ENCODE measurements at places on chromosomes 1 and 21.
A peak's percentile ranks its signal among the peaks of the same experiment; 100 is the strongest.

DNA sequence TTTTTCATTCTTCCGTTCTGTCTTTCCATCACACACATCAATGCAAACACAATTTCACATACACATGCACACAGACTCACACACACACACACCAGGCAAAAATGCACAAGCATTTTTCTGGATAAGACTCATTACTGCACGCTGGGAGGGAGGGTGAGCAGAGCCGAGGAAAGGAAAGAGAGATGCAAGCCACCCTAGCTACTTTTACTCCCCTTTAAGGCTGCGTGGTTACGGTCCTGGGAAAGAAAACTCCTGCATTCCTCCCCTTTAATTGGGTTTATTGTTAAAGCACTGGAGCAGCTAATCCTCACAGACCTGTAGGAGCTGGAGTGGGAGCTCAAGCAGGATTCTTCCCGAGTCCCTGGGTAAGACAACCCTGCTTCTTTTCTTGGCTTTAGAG, at the start of gene CAMK1G:
Gene CAMK1G, plus strand, starts transcription at position 307 of the 400 bp plus-strand sequence. CDS start 11,270 bp downstream, outside the sequence.
- peak; percentile 47 for DNase-seq

DNA sequence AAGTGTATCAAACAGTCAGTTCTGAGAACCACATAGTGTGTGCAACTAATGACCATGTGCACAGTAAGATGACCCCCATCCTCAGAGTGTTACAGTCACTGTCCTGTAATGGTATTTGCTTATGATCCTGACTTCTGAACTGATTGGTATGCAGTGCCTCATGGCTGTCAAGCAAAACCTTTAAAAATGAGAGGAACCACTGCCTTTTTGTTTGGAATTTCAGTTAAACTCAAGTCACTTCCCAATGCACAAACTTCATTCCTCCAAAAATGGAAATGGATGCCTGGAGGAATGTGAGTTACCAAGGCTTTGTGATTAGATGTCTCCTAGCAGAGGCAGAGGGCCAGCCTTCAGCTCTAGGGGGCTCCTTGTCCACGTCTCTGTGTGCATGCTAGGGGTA, 10.5 kb downstream of the C1orf198 start:
- no peak for DNase-seq

DNA sequence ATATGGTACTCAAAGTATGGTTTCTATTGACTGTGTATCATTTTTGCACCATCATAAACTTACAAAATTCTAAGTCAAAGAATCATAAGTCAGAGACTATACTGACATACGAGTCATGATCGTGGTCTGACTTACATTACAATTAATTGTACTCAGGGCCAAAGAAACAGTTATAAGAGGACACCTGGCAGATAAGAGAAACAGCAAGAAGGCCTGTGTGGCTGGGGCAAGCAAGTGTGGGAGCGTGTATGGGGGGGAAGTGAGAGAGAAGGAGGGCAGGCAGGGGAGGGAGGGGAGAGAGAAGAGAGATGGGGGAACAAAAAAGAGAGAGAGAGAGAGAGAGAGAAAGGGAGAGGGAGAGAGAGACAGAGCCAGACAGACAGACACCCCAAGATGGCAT, 70.9 kb downstream of the RERE start:
- no peak for DNase-seq

- DNase-seq, result no peak
These were observed 31.7 kb downstream of the TP73 start for GRCh38 chr1:3683992-3684391.

GRCh38 chr1:21811875-21812305, at the start of gene LDLRAD2:
Gene LDLRAD2, plus strand, starts transcription at chr1:21812265. Its CDS starts 187 bp downstream, at chr1:21812452.
- no peak for DNase-seq

DNA sequence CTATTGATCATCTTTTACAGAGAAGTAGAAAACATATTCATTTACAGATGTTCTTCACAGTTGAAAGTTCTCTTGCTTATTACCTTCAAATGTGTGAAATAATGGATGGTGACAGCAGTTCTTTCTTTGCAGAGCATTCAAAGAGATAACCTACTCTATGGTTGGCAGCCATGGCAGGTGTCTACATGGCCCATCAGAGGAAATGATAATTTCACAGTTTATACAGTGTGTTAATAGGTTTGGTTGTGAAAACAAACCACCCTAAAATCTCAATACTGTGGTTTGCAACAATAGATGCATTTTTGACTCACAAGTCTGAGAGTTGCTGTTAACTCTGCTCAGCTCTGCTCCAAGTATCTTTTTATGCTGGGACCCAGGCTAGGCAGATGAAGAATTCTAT, 241.2 kb upstream of the SAMSN1 start:
- DNase-seq, result no peak

DNA sequence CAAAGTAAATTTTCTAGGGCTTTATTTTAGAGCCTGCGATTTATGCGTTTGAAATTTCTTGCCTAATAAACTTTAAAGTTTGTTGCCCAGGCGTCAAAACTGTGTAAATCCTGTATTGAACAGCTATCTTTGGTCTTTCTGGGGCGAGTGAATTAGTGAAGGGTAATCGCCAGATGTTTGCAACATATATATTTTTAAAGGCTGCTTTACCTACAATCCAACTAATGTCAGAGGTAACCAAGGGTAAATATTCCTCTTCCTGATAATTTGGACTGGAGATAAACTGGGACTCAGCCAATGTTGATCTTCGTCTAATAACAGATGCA, 885 bp upstream of the PROX1 start:
- no peak for DNase-seq

- DNase-seq, result no peak
These were observed 26.1 kb downstream of the PAFAH2 start for GRCh38 chr1:25971811-25972180.

DNA sequence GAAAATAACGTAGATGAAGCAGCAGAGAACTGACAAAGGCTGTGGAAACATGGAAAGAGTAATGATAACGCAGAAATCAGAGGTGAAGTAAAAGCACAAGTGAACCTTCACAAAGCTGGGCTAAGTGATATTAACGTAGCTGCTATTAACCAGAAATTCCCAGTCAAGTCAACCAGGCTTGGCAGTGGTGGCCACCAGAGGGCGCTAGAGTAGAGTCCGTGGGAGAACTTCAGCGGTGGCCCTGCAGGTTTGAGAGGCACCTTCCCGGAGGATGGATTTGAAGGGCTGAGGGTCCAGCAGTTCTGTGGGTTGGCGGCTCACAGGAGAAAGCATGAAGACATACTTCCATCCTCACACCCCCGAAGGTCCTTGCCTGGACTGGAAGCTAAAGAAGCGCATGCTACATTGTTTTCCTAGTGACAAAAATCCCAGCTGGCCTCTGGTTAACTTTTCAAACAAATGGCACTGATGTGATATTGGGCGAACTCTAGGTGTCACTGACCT, 81.7 kb upstream of the ZNF648 start:
- peak; percentile 50 for DNase-seq

DNA sequence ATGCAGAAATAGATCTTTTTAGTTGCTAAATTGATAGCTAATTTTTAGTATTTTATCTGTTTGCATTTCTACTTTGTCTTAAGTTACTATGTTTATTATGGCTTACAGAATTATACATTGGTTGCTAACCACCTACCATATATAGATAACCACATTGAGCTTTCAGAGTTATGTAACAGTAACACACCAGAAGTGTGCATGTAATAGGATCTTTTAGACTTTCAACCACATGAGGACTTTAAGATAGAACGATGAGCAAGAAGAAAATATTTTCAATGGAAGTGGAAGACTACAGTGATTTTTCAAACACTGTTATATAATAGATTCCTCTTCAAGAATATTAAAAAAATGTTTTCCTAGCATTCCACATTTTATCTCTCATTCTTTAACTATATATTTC, 28.8 kb downstream of the TOR1AIP1 start:
- no peak for DNase-seq

DNA sequence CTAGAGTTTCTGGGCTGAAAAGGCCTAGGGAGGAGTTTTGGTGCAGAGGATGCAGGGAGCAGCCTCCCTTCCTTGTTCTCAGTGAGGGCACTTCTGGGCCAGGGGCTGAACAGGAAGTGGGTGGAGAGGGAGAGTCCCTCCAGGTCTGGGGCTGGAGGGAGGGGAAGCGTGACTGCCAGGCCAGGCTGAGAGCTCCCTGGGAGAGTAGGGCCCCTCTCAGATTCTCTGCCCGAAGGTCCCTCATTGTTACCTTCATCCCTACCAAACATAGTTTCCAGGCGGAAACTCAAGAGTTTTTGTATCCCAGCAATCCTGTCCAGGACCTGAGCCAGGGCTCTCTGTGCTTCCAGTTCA, 36.8 kb downstream of the CITED4 start:
- no peak for DNase-seq

GRCh38 chr1:33276573-33277298, 20.4 kb downstream of the ZNF362 start:
- no peak for DNase-seq

DNA sequence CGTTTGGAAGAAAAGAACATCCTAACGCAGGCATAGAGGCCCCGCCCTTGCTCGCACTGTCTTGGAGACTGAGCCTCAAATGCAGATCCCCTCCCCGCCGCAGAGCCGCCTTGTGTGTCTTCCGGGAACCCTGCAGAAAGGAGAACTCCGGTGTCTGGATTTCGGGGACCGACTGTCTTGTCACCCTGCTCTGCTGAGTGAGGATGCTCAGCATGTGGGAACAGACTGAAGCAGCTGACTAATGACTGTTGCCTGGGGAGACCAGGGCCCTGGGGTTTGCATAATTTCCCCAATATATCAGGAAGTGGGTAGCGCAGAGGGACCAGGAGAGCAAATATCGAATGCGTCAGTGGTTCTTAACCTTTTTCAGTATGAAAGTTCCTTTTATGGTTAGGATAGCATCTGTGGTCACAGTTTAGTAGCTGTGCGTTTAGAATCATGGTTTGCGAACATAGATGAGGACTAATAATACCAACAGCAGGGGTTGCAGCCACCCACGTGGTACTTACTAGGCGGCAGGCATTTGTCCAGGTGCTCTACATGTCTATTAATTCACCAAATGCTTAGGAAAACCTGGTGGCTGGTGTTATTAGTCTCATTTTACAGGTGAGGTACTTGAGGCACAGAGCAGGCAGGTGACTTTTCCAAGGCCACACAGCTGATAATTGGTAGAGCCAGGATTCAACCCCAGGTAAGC, 14.3 kb downstream of the GPR137B start:
- DNase-seq, result no peak

- DNase-seq, result peak; percentile 62
These were observed 35.7 kb upstream of the VAV3 start for GRCh38 chr1:108000620-108001111.

GRCh38 chr1:248618878-248619277, 16.0 kb downstream of the OR2T11 start:
- DNase-seq, result no peak

GRCh38 chr1:228157729-228158126, 7.9 kb upstream of the IBA57 start:
- DNase-seq, result no peak

DNA sequence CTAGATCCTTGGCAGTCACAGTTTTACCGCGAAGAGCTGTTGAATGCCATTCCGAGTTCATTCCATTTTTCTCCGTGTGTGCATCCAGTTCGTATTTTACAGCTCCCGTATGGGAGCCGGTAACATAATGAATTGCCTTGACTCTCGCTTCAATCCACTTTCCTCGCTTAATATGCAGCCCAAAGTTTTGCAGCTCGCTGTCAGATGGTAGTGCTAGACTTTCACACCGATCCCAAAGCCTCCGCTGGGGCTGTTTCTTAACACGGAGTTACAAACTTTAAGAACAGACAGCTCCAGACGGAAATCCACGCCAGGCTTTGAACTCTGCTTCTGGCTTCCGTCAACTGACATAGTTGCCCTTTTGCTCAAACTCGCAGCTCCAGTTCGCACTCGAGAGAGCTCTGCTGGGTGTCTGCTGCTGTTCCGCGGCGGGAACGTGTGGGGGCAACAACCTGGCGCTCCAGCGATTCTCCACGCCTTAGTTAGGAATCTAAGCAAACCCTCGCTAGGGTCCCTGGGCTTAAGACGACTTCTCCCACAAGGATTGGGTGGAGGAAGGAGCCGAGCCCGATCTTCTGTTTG, 3.5 kb upstream of the ARID1A start:
- DNase-seq, result peak; percentile 94

DNA sequence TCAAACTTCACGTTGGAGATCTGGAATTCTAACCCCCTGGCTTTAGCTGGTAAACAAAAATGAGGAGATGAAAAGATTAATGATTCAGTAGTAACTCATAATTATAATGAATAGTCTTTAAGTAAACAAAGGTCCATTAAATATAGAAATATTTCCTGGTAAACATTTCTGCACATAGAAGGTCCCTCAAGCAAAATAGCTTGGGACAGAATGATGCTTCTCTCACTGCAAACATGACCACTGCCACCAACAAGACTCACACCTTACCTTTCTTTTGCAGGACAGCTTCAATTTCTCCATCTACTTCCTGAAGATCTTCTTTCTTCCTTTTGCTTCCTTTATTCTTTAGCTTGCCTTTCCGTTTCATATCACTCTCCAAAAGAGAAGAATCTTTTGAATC, 25.2 kb downstream of the NVL start:
- no peak for DNase-seq

DNA sequence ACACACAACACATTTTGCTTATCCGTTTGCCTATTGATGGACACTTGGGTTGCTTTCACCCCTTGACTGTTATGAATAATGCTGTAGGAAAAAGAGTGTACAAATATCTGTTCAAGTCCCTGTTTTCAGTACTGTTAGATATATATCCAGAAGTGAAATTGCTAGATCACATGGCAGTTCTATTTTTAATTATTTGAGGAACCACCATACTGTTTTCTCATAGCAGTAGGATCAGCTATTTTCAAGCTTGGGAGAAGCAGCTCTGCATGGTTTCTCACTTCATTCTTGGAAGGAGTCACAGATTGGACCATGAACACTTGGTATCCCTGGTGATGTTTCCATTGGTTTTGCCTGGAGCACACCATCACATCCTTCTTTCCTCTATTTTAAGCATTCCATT, 114.4 kb upstream of the ZP4 start:
- no peak for DNase-seq

GRCh38 chr1:101820071-101820470, 176.7 kb downstream of the OLFM3 start:
- DNase-seq, result peak; percentile 0

DNA sequence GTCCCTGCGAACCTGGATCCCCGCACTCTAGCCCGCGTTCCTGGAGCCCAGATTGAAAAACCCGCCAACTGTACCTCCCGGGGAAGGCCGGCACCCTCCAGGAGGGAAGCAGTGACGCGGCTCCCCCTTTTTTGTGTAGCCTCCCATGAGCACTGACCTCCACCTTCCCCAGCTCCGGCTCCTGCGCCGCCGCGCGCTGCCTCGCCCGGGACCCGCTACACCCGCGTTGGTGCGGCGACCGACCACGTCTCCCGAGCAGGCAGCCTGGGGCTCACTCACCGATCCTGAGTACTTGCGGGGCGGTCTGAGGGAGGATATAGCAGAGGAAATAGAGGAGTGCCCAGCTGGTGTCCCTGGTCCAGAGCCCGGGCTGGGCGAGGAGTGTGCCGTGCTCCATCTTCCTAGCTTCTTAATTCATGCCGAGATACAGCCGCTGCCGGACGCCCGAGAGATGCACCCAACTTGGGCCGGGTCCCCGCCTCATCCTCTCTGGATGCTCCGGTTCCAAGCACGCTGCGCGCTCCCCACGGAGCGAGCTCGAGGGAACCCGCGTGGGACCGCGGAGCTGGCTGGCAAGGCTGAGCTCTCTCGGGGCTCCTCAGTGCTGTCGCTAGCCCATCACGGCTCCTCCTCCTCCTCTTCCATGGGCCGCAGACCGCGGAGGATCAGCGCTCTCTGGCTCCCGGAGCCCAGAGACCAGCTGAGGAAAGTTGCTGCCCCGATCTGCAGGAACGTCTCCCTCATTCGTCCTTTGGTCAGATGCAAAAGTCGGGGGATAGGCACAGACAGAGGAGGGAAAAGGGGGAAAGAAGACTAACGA, 482 bp downstream of the GRIK1 start:
- DNase-seq, result no peak

- no peak for DNase-seq
These were observed 108.2 kb downstream of the MRPS6 start for GRCh38 chr21:34181431-34182039.

- DNase-seq, result no peak
These were observed 39.6 kb downstream of the F3 start for GRCh38 chr1:94501935-94502334.

All from fibroblast of skin of left biceps (primary cell).